Activated CD4-positive, alpha-beta T cell treated with anti-CD3 and anti-CD28 coated beads for 24 hours (primary cell): ENCODE measurements at places on chromosomes 5 and 9.

- no peak for DNase-seq
Measured at GRCh38 chr9:134187110-134187531, 22.8 kb upstream of the RNU6ATAC start.

DNA sequence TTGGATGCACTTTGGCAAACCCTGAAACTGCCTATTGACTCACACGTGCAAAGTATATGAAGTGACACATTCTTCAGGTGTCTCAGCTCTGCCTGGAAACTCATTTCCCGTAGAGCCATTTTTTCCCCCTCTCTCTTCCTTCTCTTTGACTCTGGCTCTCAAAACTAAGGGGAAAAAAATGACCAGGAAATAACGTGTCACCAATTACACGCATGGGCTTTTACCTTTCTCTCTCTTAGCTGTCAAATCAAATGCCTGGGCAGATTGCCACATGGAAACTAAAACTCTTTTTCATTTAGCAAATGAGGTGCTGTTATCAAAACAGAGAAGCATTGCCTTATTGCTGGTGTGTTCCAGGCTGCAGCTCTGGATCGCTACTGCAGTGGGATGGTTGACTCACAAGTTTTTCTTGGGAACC lies 18.3 kb upstream of the IFNK start:
- DNase-seq, result no peak

- DNase-seq, result no peak
Measured at GRCh38 chr5:62190173-62190572, 115.8 kb upstream of the KIF2A start.

GRCh38 chr5:113283558-113283957 lies 151.2 kb downstream of the TSSK1B start:
- DNase-seq, result no peak

DNA sequence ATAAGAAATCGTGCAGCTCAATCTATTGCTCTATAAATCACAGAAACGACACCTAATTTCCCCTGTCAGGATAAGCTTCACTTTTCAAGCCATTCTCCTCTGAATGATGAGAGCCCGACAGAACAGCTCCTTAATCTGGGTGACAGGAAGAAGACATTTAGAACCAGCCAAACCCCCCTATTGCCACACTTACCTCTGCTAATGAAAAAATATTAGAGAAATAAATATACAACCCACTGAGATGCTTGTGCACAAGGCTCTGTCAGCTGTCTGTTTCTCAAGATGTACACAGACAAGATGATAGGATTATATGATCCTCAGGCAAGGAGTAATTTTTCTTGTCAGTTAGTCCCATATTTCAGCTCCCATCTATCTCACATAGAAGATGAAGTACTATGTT lies 57.5 kb upstream of the TRIM32 start:
- DNase-seq, result no peak

DNA sequence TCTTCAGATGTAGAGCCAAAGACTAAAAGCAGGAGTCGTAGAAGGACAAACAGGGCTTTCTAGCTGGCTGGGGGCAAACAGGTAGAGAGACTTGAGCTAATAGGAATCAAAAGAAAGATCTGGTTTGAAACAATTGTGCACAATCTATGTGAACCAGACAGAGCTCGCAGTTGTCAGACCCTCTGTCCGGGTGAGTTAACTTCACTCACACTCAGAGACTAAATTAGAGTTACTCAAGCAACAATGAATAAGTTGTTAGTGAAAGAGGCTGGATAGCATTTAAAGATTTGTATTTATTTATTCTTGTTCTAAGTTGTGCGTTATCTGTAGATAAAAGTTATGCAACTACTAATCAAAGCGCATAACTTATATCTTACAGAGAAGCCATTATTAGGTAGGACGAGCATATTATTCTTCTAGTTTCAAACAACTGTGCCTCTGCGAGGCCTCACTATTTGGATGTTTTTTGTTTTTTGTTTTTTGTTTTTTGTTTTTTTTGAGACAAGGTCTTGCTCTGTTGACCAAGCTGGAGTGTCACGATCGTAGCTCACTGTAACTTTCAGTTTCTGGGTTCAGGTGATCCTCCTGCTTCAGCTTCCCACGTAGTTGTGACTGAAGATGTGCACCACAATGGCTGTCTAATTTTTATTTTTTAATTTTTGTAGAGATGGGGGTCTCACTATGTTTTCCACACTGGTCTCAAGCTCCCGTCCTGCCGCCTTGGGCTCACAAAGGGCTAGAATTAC lies 13.2 kb upstream of the LNPEP start:
- DNase-seq, result no peak

DNA sequence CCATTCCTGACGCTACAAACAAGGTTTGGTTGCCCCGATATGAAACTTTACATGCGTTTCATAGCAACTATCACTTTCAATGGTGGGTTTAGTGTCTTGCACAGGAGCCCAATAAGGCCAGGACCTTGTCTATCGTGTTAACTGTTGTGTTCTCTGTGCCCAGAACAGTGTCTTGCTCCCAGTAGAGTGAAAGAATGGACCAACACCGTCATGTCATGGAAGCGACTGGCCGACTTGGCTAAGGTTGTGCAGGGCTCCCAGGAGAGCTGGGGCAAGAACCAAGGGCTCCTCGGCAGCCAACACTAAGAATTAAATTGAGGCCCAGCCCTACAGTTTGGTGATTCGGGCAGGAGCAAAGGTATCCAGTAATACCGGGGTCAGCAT lies 498 bp upstream of the ARHGEF37 start:
- no peak for DNase-seq

GRCh38 chr9:28082671-28083070 lies 509.4 kb upstream of the C9orf72 start:
- no peak for DNase-seq

DNA sequence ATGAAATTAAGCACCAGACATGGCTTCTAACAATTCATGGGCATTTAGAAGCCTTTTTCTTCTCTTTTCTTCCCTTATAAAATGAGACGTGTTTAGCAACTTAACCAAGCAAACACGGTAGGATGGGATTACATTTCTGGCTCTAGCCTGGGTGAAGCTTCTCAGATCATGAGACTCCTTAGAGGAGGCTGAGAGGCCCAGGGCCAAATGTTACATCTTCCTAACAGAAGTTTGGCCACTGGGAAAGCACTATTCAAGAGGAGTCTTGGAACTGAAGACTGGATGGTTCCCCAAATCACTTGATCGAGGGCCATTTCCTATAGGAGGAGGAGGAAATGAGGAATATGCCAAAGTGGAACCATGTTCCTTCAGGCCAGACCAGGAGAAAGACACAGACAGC lies 1.9 kb downstream of the GABRP start:
- no peak for DNase-seq

DNA sequence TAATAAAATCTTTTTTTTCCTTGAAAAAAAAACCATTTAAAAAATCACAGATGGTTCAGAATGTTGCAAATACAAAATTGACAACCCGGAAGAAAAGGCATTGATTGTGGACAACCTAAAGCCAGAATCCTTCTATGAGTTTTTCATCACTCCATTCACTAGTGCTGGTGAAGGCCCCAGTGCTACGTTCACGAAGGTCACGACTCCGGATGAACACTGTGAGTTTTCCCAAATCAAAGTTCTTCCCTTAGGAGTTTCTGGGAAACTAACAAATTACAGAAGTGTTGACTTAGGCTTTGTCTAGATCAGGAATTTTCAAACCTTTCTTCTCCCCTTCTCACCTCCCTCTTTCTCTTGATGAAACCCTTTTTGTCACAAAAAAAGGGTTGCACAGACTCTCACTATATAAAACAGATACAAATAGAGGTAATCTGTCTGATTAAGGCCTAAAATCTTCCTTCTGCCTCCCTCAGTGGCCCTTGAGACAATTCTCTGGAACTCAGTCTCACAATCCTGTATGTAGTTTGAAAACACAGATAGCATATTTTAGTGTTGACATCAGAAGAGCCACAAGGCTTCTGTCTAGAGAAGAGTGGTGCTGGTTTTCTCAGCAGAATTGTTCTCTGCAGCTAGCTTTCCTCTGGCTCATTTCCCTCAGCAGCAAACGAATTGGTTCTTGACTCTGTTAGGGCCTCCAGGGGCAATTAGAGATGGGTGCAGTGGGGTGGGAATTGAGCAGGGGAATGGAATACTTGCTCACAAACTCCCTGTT lies 79.5 kb downstream of the OSMR start:
- no peak for DNase-seq

- DNase-seq, result no peak
Measured at GRCh38 chr5:174222891-174223290, 177.4 kb downstream of the NSG2 start.

DNA sequence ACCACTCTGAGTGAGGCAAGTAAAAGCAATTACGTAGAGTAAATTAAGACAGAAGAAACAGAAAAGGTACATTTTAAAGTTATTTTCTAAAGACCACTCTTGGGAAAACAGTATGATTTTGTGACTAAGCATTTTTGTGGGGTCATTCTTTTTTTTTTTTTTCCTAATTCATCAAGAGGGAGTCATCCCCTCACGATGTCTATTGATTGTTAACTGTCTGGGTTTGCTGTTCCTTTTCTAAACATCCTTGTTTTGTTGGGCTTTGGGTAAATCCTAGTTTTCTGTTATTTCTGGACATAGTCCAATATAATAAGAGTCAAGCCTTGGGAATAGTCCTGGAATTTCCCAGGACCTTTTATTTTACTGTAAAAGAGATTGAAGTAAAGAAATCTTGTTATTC lies 63.8 kb downstream of the ANKRD55 start:
- no peak for DNase-seq

DNA sequence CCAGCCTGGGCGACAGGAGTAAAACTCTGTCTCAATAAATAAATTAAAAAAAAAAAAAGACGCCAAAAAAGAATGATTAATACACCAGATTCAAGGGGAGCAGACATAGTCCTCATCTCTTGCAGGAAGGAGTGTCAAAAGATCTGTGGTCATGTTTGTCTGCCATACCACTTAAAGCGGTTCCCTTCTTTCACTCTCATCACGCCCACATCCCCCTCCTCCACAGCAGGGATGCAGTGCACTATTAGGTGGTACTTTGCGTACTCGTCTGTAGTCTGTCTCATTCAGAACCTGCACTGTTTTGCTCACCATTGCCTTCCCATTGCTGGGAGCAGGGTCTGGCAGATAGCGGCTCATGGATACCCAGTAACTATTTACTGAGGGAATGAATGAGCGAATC lies 11.2 kb downstream of the CDHR2 start:
- DNase-seq, result peak; percentile 15

DNA sequence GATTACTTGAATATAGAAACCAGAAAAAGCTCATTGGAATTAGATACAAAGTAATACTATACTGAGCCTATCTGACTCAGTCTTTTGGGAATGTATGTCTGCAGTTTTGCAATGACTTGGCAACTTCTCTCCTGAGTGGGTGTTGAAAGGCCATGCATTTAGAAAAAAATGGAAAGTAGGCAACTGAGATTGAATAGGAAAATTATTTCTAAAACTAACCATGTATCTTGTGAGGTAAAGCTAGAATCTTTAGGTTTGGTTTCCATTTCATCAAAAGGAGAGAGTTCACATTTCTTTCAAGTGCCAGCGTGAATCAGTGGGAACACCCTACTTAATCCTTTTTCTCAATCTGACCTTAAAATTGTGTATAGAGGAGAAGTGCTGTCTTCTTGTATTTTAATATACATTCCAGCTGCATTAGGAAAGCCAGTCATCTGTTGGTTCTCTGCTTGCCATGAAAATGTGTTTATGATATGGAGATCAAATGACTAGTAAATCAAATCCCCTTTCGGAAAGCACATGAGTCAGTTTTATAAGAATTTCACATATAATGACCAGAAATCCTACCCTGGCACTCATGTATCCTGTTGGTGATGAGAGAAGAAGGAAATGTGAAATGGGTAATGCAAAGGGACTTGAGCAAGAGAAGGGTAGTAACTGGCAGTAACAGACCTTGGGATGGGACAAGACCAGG lies 30.4 kb downstream of the NFX1 start:
- no peak for DNase-seq

DNA sequence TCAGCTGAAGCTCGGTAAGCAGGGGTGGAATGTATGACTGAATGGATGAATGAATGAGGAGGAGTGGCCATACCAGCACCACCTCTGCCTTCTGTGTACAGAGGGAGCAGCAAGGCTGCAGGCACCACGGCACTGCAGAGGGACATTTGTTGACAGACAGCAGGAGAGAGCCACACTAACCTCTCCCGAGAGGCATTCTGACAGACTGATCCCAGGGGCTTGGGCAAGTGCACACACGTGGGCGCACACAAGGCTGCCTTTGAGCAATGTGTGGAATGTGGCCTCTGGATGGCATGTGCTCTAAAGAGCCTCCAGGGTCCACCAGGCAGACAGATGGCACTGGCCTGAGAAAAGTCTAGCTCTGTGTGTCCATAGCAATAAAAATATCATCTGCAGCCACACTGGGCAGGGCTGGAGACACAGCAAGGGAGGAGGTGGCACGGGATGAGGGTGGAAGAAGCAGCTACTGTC lies 111.8 kb downstream of the ACTL7B start:
- no peak for DNase-seq
